ENCODE measurements at places on chromosomes 2 and 18.
A peak's percentile ranks its signal among the peaks of the same experiment; 100 is the strongest.

DNA sequence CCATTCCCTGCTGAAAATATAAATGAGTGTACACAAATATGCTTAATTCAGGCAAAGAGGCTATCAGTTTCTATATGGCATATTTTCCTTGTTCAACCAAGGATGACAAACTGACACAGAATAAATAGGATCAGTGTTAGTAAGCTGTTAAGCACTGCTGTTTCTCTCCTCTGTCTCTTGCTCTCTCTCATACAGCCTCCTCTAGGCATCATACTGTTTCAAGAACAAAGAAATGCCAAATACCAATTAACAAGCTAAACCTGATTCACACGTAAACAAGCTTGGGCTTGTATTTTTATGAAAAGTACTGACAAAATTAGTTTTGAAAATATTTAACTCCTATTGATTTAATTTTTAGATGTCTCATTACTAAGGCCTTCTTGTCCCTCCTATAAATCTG lies 1027.2 kb upstream of the ACVR2A start:
- no peak for DNase-seq

DNA sequence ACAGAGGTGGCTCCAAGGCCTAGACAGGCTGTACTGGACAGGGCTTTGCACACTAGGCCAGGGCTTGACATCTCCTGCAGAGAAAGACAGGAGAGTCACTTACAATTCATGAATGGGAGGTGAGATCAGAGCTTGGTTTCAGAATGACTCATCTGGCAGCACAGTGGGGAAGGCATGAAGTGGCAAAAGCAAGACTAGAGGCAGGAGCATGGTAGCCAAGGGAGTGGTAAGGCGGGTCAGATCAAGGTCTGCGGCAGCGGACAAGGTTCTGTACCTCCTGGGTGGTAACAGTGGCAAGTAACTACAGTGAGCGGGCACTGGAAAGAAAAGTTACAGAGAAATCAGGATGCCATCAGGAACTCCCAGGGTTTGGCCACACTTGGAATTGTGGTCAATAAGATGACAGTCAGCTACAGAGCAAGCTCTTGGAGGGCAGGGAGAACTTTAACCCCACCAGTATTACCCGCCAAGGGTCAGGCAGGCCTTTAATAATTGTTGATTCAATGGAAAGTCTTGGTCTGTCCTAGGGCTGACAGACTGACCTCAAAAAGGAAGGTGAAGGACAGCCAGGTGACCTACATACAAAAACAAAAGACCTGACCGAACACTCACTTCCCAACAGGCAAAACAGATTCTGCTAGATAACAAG lies 5.7 kb downstream of the MCFD2 start:
- no peak for DNase-seq

DNA sequence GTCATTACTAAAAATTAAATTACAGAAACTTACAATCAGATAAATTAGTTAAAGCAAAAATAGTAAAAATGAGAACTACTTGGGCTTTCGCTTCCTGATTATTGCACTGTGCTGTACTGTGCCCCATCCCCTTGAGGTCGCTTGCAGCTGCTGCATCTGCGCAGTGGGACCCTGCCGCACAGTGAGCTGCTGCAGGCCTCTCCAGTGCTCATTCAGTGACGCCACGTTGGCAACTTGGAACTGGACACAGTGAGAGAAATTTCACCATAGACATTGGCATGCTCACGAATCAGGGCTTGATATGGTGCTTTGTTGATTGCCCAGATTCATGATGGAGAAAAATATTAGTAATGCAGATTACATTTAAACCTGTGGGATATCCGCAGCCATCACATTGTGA lies 290.8 kb upstream of the MYT1L start:
- DNase-seq: no peak

DNA sequence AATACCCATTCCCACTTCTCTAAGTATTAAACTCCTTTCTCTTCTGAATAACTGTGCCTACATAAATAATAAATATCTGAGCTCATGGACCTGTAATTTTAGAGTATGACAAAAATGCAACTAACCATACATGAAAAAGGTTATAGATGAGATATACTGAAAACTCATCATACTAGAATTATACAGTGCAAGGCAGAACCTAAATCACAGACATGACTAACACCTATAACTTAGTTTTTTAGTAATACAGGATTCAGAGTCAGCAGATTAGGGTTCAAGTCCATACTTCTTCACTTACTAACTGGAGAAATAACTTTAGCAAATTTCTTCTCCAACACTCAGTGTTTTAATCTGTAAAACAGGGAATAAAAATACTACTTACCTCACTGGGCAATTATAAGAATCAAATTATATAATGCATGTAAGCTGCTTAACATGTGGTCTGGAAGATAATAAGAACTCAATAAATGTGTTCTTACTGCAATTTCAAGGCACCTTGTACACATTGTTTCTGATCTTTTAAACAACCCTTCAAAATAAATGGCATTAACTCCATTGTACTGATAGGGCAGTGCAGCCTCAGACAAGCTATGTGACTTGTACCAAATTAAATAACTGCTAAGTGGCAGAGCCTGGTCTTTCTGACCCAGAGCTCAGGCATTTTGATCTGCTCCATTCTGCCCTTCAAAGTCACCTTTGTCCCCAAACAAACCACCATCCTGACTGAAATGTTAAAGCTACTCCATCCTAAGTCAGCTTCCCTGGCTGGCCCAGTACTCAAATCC lies 39.6 kb upstream of the KLF7 start:
- DNase-seq: no peak

DNA sequence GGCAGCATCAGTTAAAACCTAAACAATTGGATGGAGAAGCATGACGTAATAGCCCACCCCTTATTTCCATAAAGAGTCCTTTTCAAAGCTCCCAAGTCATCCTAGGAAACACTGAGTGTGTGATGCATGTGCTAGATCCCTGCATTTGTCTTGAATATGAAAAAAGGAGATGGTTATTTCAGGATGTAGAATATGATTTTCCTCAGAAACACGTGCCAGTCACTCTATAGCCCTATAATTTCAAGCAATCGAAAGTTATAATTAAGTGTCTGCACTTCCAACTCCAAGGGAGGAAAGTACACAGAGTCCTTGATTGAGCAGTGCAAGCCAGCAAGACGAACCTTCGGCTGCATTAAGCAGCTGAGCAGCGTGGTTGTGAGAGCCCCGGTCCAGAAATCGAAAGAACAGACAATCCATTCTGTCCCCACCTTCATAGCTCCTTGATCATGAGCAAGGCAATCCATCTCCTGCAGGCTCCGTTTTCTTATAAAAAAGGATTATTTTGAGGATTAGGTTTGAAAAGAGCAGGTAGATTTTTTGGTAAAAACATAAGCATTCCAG lies 287.7 kb downstream of the FBXO15 start:
- no peak for DNase-seq

DNA sequence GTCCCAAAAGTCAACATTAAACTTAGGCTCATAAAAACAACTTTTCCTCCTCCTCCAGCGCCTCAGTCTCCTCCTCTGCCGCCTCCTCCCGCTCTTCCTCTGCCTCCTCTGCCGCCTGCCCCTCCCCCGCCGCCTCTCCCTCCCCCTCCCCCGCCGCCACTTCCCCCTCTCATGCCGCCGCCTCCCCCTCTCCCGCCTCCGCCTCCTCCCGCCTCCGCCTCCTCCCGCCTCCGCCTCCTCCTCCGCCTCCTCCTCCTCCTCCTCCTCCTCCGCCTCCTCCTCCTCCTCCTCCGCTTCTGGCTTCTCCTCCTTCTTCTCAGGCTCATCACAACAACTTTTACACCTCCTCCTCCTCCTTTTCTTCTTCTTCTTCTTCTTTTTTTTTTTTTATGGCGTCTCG lies 599.9 kb downstream of the TMEM182 start:
- no peak for DNase-seq

DNA sequence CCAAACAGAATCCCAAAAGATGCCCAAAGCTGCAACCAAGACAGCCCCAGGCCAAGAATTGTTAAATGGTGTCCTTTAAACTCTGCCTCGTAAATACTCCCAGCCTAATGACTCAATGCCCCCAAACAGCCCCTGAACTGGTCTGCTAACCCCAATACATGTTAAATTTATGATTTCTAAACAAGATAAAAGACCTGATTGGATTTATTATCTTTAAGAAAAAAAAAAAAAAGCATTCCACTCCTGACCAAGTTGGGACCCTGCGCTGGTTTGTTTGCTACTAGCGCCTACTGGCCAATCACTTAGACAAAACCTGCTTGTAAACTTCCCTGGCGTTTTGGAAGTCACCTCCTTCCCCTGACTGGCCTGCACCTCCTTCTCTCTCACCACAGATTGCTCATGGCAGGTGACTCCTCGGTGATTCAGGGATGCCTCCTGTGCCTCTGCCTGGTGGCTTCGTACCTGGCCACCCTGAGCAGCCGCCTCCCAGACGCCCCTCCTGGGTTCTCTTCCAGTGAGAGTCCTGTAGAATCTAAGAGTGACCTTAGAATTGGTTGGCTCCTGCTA lies 121.3 kb downstream of the BCL11A start:
- DNase-seq: no peak

GRCh38 chr2:27664154-27664574 lies 475 bp downstream of the SLC4A1AP start:
- DNase-seq: peak; percentile 10

- DNase-seq: no peak
These were observed 537.4 kb downstream of the RNF144A start for GRCh38 chr2:7454592-7454991.

GRCh38 chr2:240650254-240650965 lies 25.1 kb downstream of the GPR35 start:
- no peak for DNase-seq

- DNase-seq: peak; percentile 23
These were observed 48.1 kb upstream of the CNOT11 start for GRCh38 chr2:101204400-101205115.

GRCh38 chr18:78587096-78587495 lies 392.5 kb upstream of the SALL3 start:
- no peak for DNase-seq

DNA sequence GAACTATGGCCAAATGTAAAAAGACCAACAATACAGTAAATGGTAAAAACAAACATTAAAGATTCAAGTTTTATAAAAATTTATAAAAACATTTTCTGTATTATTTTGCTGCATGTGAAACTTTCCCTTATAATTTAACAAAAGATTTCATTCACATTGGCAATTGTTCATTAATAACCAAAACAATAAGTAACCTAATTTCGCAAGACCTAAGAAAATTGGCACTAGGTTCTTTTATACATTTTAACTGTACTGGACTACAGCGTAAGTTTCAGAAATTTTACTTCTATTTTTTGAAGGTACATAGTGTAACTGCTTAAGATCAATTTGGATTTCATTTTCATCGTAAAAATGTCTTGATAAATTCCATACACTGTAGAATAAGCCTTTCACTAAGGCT lies 77.2 kb downstream of the FANCL start:
- DNase-seq: no peak

DNA sequence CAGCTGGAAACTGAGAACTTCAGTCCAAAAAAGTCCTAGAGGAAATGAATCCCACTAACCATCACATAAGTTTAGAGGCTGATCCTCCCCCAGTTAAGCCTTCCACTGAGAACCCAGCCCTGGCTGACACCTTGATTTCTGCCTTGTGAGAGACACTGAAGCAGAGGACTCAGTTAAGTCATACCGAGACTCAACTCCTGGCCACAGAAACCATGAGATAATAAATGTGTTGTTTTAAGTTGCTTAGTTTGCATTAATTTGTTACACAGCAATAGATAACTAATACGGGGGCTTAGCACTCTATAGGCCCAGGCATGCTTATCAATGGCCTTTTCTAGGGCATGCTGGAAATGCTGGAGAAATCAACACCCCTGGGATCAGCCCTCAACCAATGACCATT lies 3.4 kb upstream of the ADD2 start:
- no peak for DNase-seq

- DNase-seq: no peak
These were observed 18.5 kb downstream of the ZBTB7C start for GRCh38 chr18:48390641-48391040.

GRCh38 chr18:35842536-35842935 lies 129.9 kb upstream of the RMP24 start:
- DNase-seq: no peak

GRCh38 chr2:39919511-39920306 lies 140.7 kb upstream of the THUMPD2 start:
- no peak for DNase-seq

- no peak for DNase-seq
These were observed 9.3 kb downstream of the IL1R2 start for GRCh38 chr2:102000813-102001766.

- no peak for DNase-seq
These were observed 60.5 kb downstream of the NCAPH start for GRCh38 chr2:96396095-96396494.

GRCh38 chr2:206353685-206354084 lies 79.2 kb downstream of the ZDBF2 start:
- DNase-seq: no peak

DNA sequence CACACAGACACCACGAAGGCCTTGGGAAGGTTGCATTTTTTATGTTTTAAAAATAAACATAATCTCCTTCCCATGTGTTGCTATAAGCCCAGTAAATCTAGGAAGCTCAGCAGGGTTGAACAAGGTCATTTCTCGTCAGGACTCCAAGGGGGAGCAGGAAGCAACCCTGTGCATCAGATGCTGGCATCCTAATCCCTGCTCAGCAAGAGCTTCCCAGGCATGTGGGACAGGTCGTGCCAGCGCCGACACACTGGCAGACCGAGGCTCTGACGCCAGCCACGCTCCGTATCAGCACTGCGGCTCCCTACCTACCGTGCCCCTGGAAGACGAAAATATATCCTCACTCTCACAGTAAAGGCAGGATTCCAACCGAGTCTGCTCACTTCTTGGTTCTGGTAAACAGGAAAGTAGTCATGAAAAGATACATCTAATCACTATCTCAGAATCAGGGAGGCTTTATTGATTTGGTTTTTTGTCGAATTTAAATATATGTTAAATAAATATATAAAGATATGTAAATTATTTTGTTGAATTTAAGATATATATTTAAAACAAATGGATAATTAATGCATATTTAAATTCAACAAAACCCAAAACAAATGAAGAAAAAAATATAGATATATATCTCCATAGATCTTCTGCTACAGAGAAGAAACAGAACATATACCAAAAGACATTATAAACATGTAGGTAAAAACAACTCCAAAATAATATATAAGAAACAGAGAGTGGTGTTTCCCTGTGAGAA lies 61.4 kb downstream of the TXNL1 start:
- DNase-seq: no peak

Measured in hematopoietic multipotent progenitor cell treated with erythropoietin and hydrocortisone succinate and interleukin-3 and kit ligand, for 8 days (in vitro differentiated cells).